ENCODE measurements at places on chromosomes 11 and 22.

GRCh38 chr11:71501071-71501985 is 25.7 kb upstream of the KRTAP5-7 start:
- no peak for DNase-seq

DNA sequence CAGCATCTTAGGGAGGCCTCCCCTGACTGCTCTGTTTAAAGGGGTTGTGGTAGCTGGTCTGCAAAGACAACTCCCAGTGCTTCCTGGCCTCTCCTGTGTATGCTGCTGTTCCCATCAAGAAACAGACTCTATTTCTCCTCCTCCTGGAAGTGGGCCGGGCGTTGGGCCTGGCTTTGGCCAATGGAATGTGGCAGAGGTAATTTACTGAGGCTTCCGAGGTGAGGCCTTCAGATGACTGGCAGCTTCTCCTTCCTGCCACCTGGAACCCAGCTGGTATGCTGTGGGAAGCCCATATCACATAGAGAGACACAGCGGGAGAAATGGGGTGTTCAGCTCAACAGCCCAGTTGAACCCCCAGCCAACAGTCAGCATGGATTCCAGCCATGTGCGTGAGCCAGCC is 25.1 kb upstream of the EIF3D start:
- DNase-seq, result no peak

DNA sequence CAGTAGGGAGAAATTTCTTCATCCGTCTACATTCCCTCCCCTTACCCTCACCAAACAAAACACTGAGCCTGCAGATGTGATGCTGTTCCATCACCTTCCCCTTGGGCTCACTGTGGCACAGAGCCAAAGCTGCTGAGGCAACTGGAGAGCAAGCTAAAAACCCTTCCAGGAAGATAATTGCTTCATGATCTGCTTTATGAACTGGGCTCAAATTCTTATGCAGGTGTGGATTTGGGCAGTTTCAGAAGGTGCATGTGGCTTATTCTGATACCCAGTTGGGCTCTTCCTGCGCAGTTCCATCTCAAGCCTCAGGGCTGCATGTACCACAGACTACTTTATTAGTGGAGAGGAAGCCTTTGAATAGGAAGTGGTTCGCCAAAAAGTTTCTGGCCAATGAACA is 58.3 kb downstream of the AAMDC start:
- no peak for DNase-seq

GRCh38 chr11:64741375-64742086 is 2.4 kb downstream of the RASGRP2 start:
- no peak for DNase-seq

GRCh38 chr11:89489930-89490329 is 1.2 kb downstream of the NOX4 start:
- DNase-seq, result no peak

Data from kidney epithelial cell (primary cell).